ENCODE measurements at places on chromosomes 2 and 18.

- DNase-seq, result no peak
Measured at GRCh38 chr18:69626171-69626570, 225.5 kb downstream of the DOK6 start.

- DNase-seq, result no peak
Measured at GRCh38 chr2:72423756-72424155, 276.1 kb upstream of the CYP26B1 start.

GRCh38 chr2:221999717-222000116, 299.1 kb downstream of the PAX3 start:
- no peak for DNase-seq

- DNase-seq, result peak; percentile 3
Measured at GRCh38 chr2:98299211-98299905, 46.9 kb upstream of the CNGA3 start.

GRCh38 chr2:24710806-24711205, 82.4 kb downstream of the PTRHD1 start:
- no peak for DNase-seq

DNA sequence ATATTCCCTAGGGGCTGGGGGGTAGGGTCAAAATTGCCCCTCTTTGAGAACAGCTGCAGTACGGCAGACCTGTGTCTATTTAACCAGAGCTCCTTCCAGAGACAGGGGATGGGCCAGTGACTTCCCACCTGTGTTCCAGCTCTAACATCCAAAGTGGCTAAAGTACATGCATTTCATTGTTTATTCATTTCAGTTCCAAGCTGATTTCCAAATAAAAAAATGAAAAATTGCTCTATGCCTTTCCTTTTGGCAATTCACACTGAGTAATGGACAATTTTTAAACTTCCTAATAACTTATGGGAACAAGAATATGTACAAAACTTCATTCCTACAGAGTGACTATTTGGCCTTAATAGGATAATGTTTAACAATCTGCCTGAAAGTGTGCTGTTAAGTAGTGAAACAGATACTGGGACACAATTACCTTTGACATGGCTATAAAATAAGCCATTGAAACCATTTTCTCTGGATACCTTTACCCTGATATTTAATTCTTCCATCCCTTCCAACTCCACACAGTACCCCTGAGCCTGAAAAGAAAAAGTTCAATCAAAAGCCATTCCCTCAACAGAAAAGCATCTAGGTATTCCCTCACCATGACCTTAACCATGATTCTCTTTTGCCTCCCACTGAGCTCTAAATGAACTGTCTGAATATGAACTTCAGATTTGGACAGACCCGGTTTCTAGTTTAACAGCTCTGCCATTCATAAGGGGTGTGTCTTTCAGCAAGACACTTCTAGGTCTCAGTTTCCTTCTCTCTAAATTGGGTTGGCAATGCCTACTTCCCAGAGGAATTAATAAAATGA, 73.1 kb downstream of the RDH14 start:
- DNase-seq, result no peak

- DNase-seq, result no peak
Measured at GRCh38 chr2:2575870-2576386, 244.9 kb upstream of the MYT1L start.

- DNase-seq, result peak; percentile 16
Measured at GRCh38 chr2:160510617-160511016, 17.0 kb upstream of the RBMS1 start.

DNA sequence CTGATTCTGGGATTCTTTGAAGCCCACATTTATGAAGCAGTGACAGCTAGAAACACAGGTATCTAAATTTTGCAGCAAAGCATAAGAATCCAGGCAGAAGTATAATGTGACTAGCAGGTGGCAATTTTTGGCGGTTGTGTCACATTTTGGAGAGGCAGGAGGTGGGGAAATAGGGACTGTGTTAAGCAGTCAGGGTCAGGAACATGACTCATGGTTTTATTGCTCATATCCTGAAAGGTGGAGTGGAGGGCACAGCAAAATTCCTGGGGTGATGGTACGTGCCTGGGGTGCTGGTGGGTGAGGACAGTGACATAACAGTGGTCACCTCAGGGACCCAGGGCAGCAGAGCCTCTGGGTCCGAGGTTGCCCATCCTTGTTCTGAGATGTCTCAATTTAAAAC, 63.5 kb upstream of the TTN start:
- DNase-seq, result no peak

GRCh38 chr2:11239666-11240462, 84.6 kb downstream of the SLC66A3 start:
- no peak for DNase-seq

- DNase-seq, result no peak
Measured at GRCh38 chr2:181723731-181724130, 43.4 kb upstream of the NEUROD1 start.

DNA sequence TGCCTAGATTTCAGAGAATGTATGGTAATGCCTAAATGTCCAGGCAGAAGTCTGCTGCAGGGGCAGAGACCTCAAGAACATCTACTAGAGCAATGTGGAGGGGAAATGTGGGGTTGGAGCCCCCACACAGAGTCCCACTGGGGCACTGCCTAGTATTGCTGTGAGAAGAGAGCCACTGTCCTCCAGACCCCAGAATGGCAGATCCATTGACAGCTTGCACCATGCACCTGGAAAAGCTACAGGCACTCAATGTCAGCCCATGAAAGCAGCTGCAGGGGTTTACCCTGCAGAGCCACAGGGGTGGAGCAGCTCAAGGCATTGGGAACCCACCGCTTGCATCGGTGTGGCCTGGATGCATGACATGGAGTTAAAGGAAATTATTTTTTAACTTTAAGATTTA, 314.1 kb downstream of the CYRIA start:
- DNase-seq, result no peak
